Stimulated activated CD8-positive, alpha-beta memory T cell treated with anti-CD3 and anti-CD28 coated beads, Interleukin-4, amount 100 ng/mL, for 1 hour (primary cell): ENCODE measurements at places on chromosomes 3 and 15.

DNA sequence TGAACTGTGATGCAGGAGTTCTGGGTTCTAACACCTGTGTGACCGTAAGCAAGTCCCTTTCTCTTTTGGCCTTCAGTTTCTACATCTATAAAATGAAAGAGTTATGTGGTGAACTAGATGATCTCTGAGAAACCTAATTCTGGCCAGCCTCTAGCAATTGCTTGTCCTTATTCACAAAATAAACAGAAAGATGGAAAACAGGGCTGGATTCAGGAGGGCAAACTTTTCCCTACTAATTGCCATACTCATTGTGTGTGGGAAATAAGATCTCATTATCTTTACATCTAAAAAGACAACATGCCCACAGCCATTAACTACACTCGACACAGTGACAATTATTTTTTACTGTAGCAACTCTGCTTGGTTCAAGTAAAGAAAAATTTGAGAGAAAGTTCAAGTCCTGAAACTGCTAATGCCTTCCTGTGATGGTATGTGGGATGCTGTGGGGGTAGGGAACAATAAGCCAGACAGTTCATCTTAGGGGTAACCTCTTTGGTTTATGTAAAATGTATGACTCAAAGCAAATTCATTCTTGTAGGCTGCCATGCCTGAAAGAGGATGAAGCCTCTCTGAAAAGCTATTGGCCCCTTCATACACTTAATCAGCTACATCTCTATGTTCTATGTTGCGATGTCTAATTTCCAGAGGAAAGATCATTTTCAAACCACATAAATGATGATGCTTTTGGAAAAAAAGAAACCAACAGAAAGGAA, 177.6 kb upstream of the BCL6 start:
- no peak for DNase-seq

DNA sequence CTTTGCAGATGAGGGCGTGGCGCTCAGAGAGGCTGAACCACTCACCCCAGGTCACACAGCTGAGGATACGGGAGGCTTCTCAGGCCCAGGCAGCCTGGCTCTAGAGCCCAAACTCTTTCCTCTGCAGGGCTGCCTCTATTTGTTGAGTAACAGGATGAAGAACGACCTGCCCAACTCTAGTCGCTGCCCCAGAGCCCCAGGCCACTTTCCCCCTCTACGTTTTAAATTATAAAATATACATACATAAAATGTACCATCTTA, 19.2 kb upstream of the ZXDC start:
- DNase-seq, result no peak

DNA sequence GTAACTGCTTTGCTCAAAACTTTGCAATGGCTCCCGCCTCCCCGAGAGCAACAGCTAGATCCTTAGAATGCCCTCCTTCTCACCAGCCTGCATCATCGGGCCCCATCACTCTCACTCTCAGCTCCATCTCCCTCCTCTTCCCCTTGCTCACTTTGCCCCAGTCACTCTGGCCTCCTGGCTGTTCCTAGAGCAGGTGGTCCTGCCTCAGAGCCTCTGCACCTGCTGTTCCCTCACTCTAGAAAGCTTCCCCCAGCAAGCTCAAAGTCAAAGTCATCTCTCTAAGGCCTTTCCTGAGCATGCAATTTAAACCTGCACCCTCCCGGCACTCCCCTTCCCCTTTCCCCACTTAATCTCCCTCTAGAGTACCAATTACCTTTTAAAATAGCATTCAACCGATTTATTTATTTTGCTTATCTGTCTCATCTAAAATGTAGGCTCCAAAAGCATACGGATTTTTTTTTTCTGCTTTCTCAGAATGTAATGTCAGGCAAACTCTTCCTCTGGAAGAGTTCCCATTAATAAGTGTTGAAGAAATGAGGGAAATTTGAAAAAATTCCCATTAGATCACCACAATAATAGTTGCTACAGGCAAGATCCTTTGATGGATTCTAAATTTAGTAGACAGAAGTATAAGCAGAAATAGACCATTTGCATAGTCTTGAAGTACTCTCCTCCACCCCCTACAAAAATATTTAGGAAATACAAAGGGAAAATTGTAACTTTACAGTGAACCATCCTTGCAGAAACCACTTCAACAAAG, 15.9 kb upstream of the HES1 start:
- no peak for DNase-seq

GRCh38 chr3:65233561-65233960, 545.8 kb upstream of the ADAMTS9 start:
- no peak for DNase-seq

- no peak for DNase-seq
Measured at GRCh38 chr3:132606085-132606484, 9.0 kb downstream of the ACKR4 start.

- no peak for DNase-seq
Measured at GRCh38 chr3:126128504-126129397, 44.8 kb upstream of the SLC41A3 start.

GRCh38 chr3:45687828-45688193, 1.4 kb upstream of the SACM1L start:
- no peak for DNase-seq

DNA sequence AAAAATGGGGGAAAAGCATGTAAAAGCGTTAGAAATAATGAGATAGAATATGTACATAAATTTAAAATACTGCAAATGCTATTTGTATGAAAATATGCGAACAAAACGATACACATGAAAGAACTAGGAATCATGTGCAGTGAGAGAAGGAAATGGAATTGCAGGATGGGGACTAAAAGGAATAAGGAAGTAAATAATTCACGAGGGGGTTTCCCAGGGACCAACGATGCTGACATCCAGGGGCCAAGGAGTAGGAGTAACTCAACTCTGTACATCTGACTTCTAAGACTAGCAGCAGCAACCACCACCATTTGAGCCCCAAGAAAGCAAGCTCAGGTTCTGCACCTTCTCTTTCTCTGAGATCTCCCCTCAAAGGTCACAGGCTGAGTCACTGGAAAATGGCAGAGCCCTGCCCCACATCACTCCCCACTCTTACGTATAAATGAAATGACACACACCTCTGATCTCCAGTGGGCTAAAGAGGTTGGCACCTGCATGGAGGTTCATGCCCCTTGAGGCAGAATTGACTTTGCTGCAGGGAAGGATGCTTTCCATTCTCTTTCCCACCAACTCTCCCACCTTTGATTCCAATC, 100.0 kb upstream of the DLG1 start:
- no peak for DNase-seq

DNA sequence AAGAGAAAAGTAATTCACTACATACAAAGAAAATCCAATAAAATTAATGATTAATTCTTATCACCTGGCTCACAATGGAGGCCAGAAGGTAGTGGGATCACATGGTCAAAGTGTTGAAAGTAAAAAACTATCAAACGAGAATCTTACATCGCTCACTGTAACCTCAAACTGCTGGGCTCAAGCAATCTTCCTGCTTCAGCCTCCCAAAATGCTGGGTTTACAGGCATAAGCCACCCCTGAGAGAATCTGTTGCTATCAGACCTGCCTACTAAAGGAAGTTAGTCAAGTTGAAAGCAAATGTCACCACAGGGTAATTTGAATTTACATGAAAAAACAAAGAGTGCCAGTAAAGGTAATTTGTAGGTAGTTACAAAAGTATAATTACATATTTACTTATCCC, 103.3 kb downstream of the PCCB start:
- DNase-seq, result no peak

GRCh38 chr3:41652931-41653330, 309.0 kb downstream of the ULK4 start:
- no peak for DNase-seq

DNA sequence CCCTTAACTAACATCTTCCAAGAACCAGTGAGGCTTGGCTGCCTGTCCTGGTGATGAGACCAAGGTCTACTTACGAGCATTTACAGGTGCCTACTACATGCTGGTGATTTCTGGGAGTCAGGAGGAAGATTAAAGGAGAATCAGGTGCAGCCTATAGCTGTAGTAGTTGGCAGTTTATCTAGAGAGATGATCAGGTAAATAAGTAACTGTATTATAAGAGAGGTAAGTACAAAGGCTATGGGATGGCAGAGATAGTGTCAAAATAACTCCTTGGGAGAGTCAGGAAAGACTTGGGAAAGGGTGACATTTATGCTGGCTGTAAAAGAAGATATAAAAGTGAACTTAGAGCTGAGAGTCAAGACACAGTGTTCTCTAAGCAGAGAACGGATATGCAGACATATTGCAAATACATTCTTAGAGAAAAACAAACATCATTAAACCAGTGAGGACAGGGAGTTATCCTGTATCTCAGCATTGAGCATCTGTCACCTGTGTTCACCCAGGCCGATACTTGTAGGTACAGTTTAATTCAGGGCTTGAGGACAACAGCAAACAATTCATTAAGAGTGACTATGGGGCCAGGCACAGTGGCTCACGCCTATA, 49.7 kb upstream of the ACP3 start:
- DNase-seq, result no peak

DNA sequence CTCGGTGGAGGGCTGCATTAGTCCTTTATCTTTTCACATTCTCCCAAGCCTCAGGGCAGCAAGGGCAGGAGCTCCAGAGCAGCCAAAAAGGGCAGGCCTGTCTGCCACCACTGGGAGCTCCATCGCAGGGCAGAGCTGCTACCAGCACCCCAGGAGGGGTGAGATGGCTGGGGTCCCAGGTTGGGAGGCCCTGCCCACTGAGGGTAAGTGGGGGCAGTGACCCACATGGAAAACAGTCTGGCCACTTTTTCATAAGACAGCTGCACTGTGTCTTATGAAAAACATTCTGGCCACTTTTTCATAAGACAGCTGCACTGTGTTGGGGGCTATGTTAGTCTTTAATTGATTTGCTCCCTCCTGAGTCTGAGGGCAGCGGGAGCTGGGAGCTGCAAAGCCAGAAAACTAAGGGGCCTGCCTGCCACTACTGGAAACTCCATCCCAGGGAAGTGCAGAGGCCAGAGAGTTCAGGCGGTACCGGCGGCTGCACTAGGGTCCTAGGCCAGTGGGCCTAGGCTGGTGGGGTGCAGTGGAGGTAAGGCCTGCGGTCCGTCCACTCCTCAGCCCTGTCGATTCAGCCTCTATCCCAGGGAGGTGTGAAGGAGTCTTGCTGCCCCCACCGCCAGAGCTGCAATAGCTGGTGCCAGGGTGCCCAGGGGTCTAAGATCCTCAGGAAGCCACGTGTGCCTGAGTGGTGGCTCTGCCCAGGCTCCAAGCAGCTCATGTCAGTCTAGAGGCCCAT, 45.4 kb downstream of the TMCO5A start:
- no peak for DNase-seq

DNA sequence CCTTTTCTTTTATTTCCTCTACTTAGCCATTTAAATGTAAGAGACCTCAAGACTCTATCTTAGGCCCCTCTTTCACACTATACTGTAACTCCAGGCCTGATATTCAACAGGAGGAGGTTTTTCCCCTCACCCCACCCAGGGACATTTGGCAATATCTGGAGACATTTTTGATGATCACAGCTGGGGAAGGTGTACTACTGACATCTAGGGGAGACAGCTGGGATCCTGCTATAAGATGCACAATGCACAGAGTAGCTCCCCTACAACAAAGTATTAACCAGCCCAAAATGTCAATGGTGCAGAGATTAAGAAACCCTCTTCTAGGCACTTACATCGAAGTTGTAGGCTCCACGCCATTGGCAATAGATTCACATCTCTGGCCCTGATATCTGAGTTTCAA, 517.5 kb upstream of the UBE2E2 start:
- no peak for DNase-seq

DNA sequence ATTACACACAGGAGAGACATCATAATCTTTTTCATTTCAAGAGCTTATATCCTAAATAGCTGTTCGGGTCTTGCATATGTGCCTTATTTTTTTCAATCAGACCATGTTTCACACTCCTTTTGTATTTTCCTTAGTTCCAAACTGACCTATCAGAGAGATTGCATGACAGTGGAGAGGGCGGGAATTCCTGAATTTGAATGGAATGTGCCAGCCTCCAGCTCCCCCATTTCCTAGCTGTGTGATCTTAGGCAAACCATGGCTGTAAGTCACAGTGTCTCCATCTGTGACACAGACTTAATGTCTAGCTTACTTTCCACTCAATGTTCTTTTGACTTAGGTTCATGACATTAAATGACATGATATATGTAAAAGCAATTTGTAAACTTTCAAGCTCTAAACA, 62.0 kb upstream of the CSTA start:
- DNase-seq, result no peak

- no peak for DNase-seq
Measured at GRCh38 chr3:170132335-170132734, 49.2 kb downstream of the PHC3 start.

DNA sequence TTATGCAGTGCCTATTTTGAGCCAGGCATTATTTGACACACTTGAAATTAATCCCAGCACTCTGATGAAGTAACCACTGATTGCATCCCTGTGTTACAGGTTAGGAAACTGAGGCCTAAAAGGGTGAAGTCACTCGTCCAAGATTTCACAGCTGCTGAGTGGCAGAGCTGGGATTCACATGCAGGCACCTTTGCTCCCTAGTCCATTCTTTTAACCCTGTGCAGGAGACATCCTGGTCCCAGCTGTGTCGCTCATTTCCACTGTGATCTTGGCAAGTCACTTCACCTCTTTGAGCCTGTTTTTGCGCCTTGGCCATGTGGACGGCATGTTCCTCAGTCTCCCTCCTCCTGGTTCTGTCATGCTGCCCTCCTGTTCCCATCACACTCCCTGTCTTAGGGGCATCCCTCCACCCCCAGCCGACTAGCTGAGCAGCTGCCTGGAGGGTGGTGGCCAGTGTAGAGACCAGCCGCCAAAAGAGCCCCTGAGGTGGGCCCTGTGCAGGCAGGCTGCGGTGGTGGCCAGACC, 70.6 kb downstream of the SMAD6 start:
- no peak for DNase-seq

DNA sequence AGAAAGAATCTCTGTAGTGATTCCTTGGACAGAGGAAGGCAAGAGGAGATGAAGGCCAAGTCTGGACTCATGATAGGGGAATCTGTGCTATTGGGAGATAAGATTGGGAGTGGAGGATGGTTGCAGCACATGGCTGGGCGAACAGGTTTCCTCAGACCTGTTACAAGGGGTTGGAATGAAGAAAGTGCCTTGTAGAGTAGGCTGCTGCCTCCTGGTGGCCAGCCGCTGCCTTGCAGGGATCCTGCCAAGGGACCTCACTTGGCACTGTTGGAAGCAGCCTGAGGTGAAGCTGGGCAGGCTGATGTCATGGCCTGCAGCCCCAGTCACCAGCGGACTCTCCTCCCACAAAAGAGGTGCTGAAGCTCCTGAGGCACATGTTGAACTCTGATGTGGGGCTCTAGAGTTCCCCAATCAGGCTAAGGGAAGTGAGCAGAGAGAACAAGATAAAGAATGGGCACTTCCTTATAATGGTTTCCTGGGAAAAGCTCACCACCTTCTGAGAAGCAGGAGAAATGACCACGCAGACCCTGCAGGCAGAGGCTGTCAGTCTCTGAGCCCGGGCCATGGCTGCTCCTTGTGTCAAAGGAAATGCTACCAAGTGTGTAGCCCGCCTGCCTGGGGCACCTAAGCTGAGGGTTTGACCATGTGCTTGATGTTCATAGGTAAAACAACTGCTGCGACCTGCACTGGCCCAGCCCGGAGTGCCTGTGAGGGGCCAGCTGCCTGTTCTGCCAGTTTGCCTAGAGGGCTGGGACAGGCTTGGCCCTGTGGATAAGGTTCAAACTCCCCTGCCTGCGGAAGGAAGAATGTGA, 1.6 kb upstream of the TEX264 start:
- peak; percentile 45 for DNase-seq

GRCh38 chr15:67836134-67836455, 3.8 kb downstream of the RNU6-1 start:
- no peak for DNase-seq
